Panc1 (cell line): ENCODE measurements at places on chromosomes 3 and 15.

GRCh38 chr3:138186803-138187295, 252 bp upstream of the ARMC8 start:
- DNase-seq: no peak

DNA sequence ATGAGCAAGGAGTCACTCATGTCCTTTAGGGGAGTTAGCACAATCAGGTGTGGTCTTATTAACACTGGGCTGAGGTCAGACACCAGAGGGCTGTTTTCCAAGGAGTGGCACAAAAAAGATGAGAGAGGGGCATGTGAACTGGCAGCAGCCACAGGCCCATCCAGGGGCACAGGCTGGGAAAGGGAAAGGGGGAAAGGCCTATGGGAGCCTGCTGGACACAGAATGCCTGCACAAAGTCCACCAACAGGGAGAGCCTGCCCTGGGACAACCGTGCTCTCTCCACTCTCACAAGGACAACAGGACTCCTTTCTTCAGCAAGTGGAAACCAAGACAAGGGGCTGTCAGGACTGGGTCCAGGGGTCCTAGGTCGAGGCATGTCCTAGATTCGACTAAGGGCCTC, 109.6 kb downstream of the ADCY5 start:
- DNase-seq: no peak

DNA sequence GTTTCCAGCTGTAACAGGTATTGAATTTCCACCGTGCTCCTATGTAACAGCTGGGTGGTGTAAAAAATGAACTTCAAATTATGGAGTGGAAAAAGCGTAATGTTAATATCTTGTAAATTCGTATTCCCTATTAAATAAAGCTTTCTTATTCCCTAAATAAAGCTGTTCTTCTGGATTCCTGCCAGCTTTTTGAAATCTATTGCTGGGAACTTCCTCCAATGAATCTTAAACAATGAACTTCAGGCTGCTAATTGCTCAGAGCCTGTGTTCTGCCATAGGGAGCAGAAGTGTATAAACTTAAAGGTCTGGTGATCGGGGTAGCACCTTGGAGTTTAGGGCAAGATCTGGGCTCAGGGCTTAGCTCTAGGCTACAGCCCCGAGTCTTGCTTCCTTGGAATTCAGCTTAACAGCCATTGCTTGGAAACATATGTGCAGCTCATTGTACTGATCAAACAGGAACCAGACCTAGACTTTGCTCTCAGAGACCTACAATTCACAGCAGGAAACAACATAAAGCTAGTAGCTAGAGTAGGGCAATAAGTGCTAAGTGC, 1.4 kb downstream of the ARL14 start:
- DNase-seq: no peak

- DNase-seq: no peak
These were observed 328.5 kb downstream of the MECOM start for GRCh38 chr3:169334991-169335390.

DNA sequence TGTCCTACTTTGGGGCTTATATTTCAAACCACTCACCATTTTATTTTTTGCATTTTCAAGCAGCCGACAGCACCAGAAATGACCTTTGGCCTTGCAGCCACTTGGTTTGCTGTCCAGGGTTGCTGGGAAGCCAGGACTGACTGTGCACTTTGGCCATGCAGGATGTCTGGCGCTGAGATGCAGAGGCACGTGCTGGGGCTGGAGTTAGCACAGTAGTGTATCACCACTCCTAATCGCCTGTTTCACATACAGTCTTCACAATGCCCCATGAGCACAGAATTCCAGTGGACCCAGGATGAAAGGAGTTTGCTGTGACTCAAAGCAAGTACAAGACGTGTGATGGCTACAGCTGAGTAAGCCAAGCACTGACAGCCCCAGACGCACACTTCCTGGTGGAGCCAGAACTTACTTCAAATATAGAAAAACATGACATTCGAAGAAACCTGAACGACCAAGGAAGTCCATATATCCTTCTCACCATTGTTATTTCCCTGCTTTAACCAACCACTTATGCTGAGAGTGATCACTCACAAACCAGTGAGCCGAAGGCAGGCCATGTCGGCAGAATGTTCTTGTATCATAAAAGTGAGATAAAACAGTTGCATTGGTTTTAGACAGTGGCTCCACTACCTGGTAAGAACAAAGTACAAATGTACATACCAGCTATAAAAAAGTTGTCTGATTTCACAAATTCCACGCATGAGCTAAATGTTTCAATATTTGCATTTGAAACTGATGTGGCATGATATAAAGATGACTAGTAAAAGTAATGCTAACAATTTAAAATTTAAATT, 16.0 kb downstream of the OCA2 start:
- DNase-seq: no peak

GRCh38 chr3:31004025-31004678, 109.7 kb upstream of the GADL1 start:
- DNase-seq: no peak

DNA sequence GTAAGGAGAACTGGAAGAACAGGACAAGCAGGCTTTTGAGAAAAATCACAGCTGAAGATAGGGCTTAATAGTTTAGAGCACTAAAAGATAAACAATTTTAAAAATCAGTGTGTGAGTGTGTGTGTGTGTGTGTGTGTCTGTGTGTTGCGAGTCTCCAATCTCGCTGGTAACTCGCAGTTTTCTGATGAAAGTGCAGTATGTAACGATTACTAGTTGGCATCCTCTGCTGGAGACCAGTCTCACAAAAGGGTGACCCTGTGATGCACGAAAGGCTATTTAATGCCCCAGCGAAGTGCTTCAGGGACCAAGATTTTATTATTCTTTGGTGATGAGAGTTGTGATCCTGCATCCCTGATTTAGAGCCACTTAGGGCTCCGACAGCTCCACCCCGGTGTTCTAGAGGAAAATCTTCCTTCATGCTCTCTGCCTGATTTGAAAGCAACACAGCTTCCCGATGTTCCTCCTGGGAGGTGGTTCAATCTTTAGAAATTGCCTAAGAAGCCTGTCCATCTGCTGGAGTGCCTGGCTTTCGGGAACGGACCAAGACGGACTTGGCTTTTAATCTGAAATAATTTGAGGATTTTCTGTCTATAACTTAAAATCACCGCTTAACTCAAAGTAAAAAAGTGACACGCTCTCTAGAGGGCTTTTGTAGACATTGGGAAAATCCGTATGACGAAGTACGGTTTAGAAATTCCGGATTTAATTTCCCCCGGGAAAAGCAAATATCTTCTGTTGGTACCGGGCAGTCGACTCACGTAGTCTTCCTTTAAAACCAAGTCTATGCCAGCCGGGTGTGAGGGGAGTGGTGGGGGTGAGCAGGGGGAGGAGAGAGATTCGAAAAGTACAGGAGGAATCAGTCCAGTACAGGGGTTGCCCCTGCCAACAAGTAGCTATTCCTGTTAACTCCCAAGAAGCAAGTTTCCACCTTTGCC, 1.1 kb upstream of the ALCAM start:
- DNase-seq: peak; percentile 66
